ENCODE measurements at places on chromosomes 6 and 20. TPM values are rescaled to one million over a fixed set of nuclear protein-coding genes. Genes with fewer than 3 reads are reported as not detected.

ZSCAN23 gene
- total RNA-seq = 6.8 TPM

ZNF165 gene
- 1.4 TPM for total RNA-seq

GRCh38 chr6:48486876-48487275, 375.9 kb upstream of the PTCHD4 start:
- no peak for DNase-seq

PRR18 gene
- 1.1 TPM for total RNA-seq

- DNase-seq = no peak
These were observed 161.0 kb downstream of the ASCC3 start for GRCh38 chr6:100719883-100720682.

Data from endothelial cell (in vitro differentiated cells).